Endothelial cell of umbilical vein (primary cell): ENCODE measurements at places on chromosomes 12 and 14. TPM values are rescaled to one million over a fixed set of nuclear protein-coding genes. Genes with fewer than 3 reads are reported as not detected.

The GYS2 gene
- not detected in 2 replicates for total RNA-seq

The AHNAK2 gene
- 68.7 and 81.9 TPM in 2 replicates for total RNA-seq

The JDP2 gene
- 10.6 and 10.8 TPM in 2 replicates for total RNA-seq

The CLEC4E gene
- total RNA-seq, result not detected in 2 replicates

The TTC9 gene
- total RNA-seq, result 0.09 TPM in 1 of 2 replicates, not detected in the other

The KRT6B gene
- not detected in 2 replicates for total RNA-seq

The KLRK1 gene
- total RNA-seq, result not detected in 2 replicates

DNA sequence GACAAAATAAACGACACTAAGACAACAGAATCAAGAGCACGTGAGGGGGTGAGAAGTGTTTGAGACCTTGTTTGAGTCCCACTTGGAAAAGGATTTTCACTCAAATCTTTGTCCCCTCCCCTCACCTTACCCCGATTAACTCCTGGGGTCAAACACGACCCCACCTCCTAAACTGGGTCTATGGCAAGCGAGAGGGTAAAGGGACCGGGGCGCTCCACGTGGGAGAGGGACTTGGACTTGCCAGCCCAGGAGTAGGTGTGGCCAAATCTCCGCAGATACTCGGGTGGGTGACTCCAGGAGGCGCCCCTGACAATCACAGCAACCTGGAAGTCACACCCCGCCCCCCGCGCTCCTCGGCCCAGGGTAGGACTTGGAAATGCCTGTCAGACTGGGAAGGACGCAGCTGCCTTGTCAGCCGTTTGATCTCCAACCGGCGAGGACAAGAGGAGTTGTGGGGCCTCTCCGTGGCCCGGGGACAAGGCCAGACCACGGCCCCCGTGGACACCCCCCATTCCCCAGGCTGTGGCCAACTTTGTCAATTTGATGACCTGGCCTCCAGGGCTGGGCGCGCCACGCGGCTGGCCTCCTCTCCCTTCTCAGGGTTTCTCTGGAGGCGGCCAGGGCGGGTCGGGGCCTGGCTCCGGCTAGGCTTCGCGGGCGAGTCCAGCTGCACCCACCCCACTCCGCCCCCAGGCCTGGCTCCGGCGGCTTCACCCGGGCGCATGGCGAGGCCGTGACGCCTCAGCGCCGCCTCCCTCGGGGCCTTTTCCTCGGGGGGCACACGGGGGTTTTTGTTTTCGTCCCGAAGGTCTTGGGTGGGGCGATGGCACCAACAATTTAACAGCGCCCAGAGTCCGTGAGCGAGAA, 1.1 kb upstream of the BCL11B start:
- peaks cover 21% of the 10 kb centered on the region for H3K4me1 ChIP-seq
- no peak overlapping the region for H3K4me3 ChIP-seq
- peaks cover 89% of the 10 kb centered on the region for H3K27me3 ChIP-seq

- no peak overlapping the region for H3K4me3 ChIP-seq
- no peak overlapping the region for H3K27ac ChIP-seq
- no peak for DNase-seq
- H3K36me3 ChIP-seq, result no peaks in the 10 kb centered on the region
These were observed 51.6 kb downstream of the MVK start for GRCh38 chr12:109625131-109625559.

DNA sequence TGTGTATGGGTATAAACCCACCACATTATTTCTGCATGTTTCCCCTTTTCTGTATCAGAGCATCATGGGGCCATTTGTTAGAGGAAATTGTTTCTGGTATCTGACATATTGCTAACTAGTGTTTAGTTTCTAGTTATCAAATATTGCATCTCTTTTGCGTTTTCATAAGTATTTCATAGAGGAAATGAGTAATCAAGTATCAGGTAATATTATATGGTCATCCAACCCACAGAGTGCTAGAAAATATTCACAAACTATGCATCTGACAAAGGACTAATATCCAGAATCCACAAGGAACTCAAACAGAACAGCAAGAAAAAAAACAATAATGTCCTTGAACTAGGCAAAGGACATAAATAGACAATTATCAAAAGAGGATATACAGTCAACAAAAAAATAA, 258.9 kb upstream of the LRIG3 start:
- no peaks in the 10 kb centered on the region for H3K36me3 ChIP-seq
- H3K4me3 ChIP-seq, result no peak overlapping the region
- no peaks in the 10 kb centered on the region for H3K4me1 ChIP-seq
- H3K27me3 ChIP-seq, result peaks cover 3% of the 10 kb centered on the region
- no peak for DNase-seq
- no peak overlapping the region for H3K27ac ChIP-seq

- no peak overlapping the region for H3K27ac ChIP-seq
- no peak overlapping the region for H3K4me3 ChIP-seq
- DNase-seq, result no peak
- H3K27me3 ChIP-seq, result no peaks in the 10 kb centered on the region
- H3K4me1 ChIP-seq, result no peaks in the 10 kb centered on the region
These were observed 32.5 kb downstream of the MPHOSPH9 start for GRCh38 chr12:123200414-123200813.

GRCh38 chr12:131380965-131381705, 329.8 kb upstream of the SFSWAP start:
- H3K4me1 ChIP-seq, result no peaks in the 10 kb centered on the region
- no peak for DNase-seq
- H3K36me3 ChIP-seq, result no peaks in the 10 kb centered on the region
- H3K4me3 ChIP-seq, result no peak overlapping the region
- no peak overlapping the region for H3K27ac ChIP-seq
- H3K27me3 ChIP-seq, result no peaks in the 10 kb centered on the region

DNA sequence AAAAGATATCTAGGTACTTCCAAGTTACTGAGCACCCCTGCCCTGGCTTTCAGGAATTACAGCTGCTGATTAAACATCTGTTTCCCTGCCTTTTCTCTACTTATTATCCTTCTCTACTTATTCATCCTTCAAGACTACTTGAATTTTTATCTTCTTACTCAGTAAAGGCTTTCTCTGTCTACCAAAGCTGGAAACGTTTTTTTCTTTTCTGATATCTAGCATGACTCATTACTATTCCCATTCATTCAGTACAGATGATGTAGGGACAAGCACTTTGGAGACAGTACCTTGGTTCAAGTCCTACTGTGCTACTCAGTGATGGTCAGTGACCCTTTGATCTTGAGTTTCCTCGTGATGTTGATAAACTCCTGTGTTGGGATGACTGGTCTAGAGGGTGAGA, 848.7 kb downstream of the NRXN3 start:
- peak; percentile 23 for DNase-seq
- H3K36me3 ChIP-seq, result no peaks in the 10 kb centered on the region
- no peaks in the 10 kb centered on the region for H3K27me3 ChIP-seq
- no peak overlapping the region for H3K27ac ChIP-seq

DNA sequence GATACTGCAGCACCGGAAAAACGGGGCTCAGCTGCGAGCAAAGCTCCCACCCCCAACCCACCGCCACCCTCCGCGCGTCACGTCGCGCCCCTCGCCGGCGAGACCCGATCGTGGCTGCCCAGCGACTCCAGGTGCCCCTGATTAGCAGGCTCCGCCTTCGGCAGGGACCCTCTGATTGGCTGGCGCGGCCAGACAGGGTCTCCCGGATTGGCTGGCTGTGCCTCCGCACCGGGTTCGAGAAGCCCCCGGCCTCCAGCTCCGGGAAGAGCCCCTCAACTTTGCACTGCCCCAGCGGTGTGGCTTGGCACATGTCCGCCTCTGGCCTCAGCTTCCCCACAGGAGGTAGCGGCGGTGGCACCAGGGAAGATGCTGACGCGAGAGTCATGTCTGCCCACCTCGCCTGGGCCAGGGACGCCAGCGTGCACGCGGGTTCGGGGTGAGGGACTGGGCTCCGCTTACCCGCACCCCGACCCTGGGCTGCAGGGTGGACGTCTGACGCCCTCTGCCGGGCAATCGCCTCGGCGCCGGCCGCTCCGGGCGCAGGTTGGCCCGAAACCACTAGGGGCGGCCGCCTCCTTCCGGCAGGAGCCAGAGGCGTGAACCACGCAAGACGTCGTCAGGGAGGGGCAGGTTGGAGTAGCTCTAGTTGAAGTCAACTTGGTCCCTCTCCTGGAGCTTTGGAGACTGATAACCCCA, 498 bp upstream of the RHOF start:
- DNase-seq, result peak; percentile 94
- peaks cover 2% of the 10 kb centered on the region for H3K36me3 ChIP-seq
- H3K4me3 ChIP-seq, result peak overlapping the region; percentile 22
- peaks cover 45% of the 10 kb centered on the region for H3K4me1 ChIP-seq
- no peaks in the 10 kb centered on the region for H3K27me3 ChIP-seq
- H3K27ac ChIP-seq, result peak overlapping the region; percentile 1

DNA sequence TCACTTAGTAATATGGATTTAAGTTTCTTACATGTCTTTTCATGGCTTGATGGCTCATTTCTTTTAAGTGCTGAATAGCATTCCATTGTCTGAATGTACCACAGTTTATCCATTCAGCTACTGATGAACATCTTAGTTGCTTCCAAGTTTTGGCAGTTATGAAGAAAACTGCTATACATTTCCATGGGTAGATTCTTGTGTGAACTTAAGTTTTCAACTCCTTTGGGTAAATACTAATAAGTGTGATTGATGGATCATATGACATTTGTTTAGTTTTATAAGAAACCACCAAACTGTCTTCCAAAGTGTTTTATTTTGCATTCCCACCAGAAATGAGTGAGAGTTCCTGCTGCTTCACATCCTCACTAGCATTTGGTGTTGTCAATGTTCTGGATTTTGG, 119.2 kb downstream of the NAV3 start:
- peaks cover 3% of the 10 kb centered on the region for H3K36me3 ChIP-seq
- H3K4me1 ChIP-seq, result peaks cover 28% of the 10 kb centered on the region
- H3K4me3 ChIP-seq, result no peak overlapping the region
- H3K27ac ChIP-seq, result no peak overlapping the region
- H3K27me3 ChIP-seq, result no peaks in the 10 kb centered on the region

DNA sequence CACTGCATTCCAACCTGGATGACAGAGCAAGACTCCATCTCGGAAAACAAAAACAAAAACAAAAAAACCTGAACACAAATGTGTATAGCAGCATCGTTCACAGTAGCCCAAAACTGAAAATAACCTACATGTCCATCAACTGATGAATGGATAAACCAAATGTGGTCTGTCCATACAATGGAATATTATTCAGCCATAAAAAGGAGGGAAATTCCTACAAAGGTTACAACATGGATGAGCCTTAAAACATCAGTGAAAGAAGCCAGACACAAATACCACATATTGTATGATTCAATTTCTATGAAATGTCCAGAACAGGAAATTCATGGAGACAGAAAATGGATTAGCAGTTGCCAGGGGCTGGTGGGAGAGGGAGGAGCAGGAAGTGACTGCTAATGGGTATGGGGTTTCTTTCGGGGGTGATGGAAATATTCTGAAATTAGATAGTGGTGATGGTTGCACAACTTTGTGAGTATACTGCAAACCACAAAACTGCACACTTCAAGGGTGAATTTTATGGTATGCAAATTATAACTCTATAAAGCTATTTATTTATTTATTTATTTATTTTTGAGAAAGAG, 4.0 kb downstream of the MYL2 start:
- H3K4me3 ChIP-seq, result no peak overlapping the region
- no peak for DNase-seq
- H3K36me3 ChIP-seq, result no peaks in the 10 kb centered on the region
- peaks cover 17% of the 10 kb centered on the region for H3K4me1 ChIP-seq

GRCh38 chr14:36514278-36515104, 5.5 kb downstream of the NKX2-1 start:
- H3K36me3 ChIP-seq, result no peaks in the 10 kb centered on the region
- no peak for DNase-seq
- peaks cover 95% of the 10 kb centered on the region for H3K27me3 ChIP-seq
- H3K4me3 ChIP-seq, result no peak overlapping the region

GRCh38 chr14:90368946-90369721, 27.7 kb upstream of the CALM1 start:
- peak; percentile 25 for DNase-seq
- no peak overlapping the region for H3K4me3 ChIP-seq
- no peaks in the 10 kb centered on the region for H3K36me3 ChIP-seq
- no peaks in the 10 kb centered on the region for H3K4me1 ChIP-seq
- H3K27ac ChIP-seq, result no peak overlapping the region

- no peaks in the 10 kb centered on the region for H3K27me3 ChIP-seq
- no peak overlapping the region for H3K4me3 ChIP-seq
These were observed 62.4 kb downstream of the SLC6A12 start for GRCh38 chr12:151579-151978.
